ENCODE measurements at places on chromosomes 1 and 21.

GRCh38 chr1:65840683-65841082 is 48.0 kb downstream of the PDE4B start:
- no peak for DNase-seq

- no peak for DNase-seq
Measured at GRCh38 chr1:6859415-6860343, 74.4 kb downstream of the CAMTA1 start.

GRCh38 chr1:172394141-172394751 is 26.2 kb upstream of the C1orf105 start:
- DNase-seq = peak; percentile 23

GRCh38 chr21:39062196-39062595 is 121.1 kb downstream of the PSMG1 start:
- no peak for DNase-seq

DNA sequence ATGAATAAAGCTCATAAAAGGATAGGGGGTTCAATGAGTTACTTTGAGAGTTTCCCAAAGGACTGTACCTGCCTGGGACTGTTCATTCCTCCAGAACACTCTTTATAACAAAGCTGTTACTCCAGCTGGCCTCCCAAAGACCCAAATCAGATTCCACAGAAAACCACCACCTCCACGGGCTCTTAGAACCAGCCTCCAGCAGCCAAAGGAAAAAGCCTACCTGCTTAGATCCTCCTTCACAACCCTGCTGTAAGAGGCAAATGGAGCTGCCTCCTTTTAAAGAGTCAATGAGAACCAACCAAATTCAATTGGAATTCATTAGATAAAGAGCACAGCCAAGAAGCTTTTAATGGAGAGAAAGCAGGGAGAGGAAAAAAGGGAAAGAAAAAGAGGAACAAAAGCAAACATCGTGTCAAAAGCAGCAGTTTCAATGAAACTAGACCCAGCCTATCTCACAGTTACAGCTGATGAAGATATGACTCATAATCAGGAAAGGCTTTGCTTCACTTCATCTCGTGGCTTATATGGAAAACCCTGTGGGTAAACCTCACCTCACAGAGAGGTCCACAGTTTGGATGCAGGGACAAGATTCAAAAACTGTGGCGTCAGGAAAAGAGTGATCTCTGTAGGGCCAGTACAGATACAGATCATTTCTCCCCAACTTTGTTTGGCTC is 27.8 kb upstream of the FMO4 start:
- no peak for DNase-seq

DNA sequence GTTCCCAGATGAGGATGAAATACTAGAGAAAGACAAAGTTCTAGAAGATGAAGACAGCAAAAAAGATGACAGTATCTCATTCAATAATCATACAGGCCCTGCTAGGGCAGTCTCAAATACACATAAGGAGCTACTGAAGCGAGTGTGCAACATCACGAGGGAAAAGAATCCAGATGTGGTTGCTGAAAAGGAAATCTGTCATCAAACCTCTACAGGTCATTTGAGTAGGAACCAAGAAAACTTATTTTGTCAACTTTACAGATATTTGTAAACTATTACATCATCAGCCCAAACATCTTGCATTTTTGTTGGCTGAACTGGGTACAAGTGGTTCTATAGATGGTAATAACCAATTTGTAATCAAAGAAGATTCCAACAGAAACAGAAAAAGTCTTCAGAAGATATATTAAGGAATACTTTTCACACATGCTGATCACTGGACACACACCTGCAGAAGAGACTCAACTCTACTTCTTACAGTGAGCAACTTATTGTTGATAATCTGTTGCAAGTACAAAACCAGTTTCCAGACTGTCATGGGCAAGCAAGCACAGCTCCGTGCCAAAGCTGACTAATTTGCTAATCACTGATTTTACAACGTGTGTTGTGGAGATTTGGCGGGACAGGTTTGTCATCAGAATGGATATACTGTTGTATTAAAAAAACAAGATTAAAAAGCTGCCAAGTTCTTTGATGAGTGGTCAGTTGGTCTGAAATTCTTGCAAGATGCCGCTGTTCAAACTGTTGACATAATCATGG is 42.1 kb downstream of the TRIM33 start:
- DNase-seq = no peak

DNA sequence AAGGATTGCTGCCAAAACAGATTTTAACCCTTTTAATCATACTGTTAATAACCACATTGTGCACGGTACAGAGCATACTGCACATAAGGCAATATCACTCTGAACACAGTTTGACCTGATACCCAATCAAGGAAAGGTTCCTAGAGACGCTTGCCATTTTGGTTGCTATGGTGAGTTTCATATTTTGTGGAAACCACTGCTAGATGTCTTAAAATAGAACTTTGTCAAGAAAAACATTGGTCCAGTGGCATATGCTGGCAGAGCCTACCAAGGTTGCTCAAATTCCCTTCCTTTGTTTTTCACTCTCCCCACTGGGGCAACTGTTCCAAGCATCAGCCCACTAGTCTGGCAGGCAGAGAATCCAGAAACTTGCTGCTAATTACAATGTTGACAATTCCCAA is 114.8 kb upstream of the DPYD start:
- DNase-seq = no peak

GRCh38 chr1:97913506-97914139 is 7.2 kb downstream of the DPYD start:
- DNase-seq = no peak

- no peak for DNase-seq
Measured at GRCh38 chr1:52632732-52633290, at the start of gene SHISAL2A. SHISAL2A (plus strand) TSS chr1:52633168; CDS start chr1:52633494, 326 bp downstream.

- DNase-seq = no peak
Measured at GRCh38 chr21:34803782-34804370, 135.1 kb downstream of the CLIC6 start.

- DNase-seq = no peak
Measured at GRCh38 chr1:7393136-7393535, 378.0 kb upstream of the VAMP3 start.

- no peak for DNase-seq
Measured at GRCh38 chr1:235503403-235504121, 690 bp downstream of the B3GALNT2 start.

DNA sequence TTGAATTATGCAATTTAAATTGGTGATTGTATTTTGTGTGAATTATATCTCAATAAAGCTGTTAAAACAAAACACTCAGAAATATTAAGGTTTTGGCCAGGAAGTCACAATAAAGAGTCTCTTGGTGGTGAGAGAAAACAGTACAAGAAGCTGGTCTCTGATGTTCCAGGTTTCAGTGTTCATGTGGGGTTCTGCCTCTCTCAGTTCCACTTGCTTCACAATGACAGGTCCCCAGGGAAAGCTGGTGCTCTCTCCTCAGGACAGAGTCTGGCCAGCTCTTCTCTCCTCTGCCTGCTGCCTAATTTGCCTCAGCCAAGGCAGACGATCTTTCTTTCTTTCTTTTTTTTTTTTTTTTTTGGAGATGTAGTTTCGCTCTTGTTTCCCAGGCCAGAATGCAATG is 342.9 kb upstream of the PLXNA2 start:
- DNase-seq = no peak

GRCh38 chr1:11308699-11309224 is 35.8 kb downstream of the UBIAD1 start:
- DNase-seq = no peak

GRCh38 chr21:31624961-31625491 is 34.5 kb upstream of the SOD1 start:
- DNase-seq = no peak

GRCh38 chr1:196403803-196404690 is 204.2 kb downstream of the KCNT2 start:
- DNase-seq = no peak

DNA sequence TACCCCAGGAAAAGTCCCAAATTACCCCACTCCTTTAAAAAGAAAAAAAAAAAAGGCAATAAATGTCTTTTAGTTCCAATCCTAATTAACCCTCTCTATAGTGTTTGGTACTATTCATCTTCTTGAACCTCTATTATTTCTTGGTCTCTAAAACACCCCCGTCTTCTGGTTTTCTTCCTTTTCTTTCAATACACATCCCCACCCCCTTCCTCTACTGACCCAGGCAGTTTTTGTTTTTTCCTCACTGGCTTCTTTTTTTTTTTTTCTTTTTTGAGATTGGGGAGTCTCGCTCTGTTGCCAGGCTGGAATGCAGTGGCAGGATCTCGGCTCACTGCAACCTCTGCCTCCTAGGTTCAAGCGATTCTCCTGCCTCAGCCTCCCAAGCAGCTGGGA is 26.1 kb downstream of the EGLN1 start:
- no peak for DNase-seq

GRCh38 chr1:55531644-55532043 is 316.5 kb upstream of the USP24 start:
- no peak for DNase-seq

- no peak for DNase-seq
Measured at GRCh38 chr1:162397039-162397448, 14.9 kb downstream of the SH2D1B start.

DNA sequence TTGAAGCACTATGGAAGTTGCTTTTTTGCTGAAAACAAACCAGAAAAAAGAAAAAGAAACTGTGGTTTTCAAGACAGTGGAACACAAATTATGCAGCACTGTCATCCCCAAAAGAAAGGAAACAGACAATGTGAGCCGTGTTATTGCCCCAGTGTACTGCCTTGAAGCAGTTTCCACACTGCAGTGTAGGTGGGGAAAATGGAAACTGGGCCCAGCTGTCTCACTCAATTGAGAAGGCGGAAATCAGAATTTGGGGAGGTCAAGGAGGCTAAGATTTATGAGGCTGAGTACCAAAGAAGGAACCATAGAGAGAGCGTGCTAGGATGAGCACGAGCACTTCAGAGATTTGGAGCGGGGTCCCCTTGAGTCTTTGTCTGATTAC is 55.5 kb downstream of the MPZL1 start:
- DNase-seq = no peak

DNA sequence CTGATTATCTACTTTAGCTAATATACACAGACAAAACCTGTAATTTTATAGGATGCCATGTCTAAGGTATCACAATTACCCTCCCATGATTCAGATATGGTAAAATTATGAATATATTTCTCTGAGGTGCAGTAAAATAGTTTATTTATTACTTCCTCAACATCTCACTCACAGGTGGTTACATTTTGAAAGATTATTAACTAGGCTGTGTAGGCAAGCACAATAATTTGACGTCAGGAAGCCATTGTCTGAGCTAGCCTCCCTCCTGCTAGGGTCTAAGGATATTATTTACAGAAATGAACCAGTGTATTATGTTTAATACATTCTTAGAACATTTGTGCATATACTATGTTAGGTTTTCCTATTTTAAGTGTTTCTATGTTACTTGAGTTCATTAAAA is 69.9 kb upstream of the ADGRL2 start:
- no peak for DNase-seq

DNA sequence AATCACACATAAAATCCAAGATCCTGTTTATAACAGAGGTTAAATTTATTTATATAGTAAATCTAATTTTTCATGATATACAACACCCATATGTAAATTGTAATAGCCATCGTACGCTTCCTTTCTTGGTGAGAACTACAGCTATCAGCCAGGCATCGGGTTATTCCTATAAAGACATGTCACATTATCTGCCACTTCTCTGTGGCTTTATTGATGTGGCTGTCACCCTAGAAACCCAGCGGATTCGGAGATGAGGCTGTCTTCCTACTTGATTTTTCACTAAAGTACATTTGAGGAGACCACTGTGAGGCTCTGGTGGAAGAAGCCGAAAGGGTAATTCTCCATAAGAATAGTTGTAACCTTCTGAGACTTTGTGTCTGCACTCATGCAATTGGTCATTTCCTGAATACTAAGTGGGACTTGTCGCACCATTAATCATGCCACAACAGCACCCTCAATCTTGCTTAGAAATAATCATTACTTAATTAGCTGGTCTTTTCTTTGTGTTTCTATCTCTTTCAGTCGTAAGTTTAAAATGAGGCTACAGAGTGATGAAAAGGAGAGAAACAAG is 106.0 kb downstream of the NTNG1 start:
- DNase-seq = peak; percentile 7

DNA sequence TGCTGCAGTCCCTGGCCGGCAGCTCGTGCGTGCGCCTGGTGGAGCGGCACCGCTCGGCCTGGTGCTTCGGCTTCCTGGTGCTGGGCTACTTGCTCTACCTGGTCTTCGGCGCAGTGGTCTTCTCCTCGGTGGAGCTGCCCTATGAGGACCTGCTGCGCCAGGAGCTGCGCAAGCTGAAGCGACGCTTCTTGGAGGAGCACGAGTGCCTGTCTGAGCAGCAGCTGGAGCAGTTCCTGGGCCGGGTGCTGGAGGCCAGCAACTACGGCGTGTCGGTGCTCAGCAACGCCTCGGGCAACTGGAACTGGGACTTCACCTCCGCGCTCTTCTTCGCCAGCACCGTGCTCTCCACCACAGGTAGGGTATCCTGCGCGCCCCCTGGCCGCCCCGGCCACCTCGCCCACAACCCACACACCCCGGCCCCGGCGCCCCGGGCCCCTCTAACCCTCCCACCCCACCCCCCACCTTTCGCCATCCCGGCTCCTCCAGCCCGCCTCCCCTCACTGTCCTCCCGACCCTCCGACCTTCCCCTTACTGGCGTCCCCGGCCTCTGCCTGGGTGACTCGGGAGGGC is 352 bp downstream of the KCNK1 start:
- DNase-seq = no peak

DNA sequence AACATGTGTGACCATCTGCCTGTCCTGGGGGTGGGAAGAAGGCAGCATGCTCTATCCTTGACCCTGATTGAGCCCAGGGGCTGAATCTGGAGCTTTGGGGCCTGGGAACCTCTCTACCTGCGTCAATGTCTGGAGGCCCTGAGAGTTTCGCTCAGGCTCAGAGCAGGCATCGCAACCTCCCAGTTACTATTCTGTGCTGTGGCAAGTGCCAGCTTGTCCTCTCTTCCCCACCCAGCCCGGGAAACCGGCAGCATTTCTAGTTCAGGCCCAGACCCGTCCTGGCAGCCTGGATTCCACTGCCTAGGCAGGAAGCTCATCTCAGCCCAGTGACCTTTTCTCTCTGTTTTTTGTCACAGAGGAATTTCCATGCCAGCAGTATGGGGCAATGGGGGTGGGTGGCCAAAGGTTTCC is 10.0 kb upstream of the IRF6 start:
- DNase-seq = no peak

All from Jurkat, Clone E6-1 (cell line).